Fibroblast of mammary gland (primary cell): ENCODE measurements at places on chromosomes 16 and 17.

- no peak for DNase-seq
Measured at GRCh38 chr16:56591377-56592060, 2.2 kb downstream of the MT3 start.

DNA sequence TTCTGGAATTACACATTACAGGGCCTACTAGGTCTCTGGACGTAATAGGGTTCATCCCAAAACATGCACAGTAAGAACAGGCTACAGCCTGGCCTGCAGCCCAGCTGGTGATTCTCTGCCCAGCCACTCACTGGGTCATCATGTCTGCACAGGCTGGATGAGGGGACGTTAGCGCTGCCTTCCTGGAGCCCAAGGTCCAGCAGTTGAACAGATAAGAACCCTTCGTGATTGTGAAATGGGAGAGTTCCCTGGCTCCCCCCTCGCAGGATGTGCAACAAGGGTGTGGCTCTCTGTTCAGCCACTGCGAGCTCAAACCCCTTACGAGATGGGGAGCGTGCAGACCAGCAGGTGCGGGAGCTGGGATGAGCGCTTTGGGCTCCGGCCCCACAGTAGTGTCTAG lies 200.0 kb upstream of the CDH5 start:
- DNase-seq, result no peak

GRCh38 chr16:1163567-1164055 lies 10.7 kb downstream of the CACNA1H start:
- peak; percentile 4 for DNase-seq

DNA sequence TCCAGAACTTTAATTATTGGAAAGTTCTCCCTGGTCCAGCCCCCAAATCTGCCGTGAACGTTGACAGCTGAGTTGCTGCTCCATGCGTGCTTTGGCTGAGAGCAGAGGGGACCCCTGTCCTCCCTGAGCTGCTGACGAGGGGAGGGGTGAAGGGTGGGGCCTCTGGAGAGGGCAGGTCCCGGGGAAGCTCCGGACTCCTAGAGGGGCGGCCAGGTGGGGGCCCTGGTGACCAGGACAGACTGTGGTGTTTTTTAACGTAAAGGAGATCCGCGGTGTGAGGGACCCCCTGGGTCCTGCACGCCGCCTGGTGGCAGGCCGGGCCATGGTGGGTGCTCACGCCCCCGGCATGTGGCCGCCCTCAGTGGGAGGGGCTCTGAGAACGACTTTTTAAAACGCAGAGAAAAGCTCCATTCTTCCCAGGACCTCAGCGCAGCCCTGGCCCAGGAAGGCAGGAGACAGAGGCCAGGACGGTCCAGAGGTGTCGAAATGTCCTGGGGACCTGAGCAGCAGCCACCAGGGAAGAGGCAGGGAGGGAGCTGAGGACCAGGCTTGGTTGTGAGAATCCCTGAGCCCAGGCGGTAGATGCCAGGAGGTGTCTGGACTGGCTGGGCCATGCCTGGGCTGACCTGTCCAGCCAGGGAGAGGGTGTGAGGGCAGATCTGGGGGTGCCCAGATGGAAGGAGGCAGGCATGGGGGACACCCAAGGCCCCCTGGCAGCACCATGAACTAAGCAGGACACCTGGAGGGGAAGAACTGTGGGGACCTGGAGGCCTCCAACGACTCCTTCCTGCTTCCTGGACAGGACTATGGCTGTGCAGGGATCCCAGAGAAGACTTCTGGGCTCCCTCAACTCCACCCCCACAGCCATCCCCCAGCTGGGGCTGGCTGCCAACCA lies at the start of gene MC1R:
TSS of gene MC1R (plus strand) at position 410 of the 895 bp plus-strand sequence. CDS start at position 807, 397 bp downstream.
- DNase-seq, result peak; percentile 39

DNA sequence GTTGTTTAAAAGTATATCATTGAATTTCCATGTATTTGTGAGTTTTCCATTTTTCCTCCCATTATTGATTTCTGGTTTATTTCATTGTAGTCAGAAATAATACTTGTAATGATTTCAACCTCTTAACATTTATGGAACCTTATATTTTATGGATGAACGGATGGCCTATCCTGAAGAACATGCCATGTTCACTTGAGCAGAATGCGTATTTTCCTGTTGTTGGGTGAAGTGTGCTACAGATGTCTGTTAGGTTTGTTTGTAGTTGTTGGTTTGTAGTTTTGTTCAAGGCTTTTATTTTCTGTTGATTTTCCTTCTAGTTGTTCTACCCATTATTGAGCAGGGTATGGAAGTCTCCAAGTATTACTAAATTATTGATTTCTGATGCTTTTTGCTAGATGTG lies 107.2 kb upstream of the NACA2 start:
- no peak for DNase-seq

- peak; percentile 53 for DNase-seq
Measured at GRCh38 chr17:58200024-58200633, 7.6 kb downstream of the EPX start.

DNA sequence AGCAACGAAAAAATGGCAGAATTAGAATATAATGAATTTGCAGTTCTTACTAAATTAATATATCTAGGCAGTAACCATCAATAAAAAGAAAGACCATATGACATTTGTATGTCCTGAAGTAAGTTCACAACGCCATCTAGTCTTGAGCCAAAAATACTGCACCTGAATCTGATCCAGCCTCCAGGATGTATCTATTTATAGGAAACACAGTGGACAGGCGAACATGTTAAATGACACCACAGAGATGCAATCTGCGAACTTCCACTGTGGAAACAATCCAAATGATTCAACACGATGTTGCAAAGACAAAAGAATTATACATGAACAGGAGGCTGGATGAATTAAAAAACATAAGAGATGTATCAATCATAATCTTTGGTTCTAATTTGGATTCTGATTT lies 197.6 kb downstream of the CDH13 start:
- peak; percentile 14 for DNase-seq

DNA sequence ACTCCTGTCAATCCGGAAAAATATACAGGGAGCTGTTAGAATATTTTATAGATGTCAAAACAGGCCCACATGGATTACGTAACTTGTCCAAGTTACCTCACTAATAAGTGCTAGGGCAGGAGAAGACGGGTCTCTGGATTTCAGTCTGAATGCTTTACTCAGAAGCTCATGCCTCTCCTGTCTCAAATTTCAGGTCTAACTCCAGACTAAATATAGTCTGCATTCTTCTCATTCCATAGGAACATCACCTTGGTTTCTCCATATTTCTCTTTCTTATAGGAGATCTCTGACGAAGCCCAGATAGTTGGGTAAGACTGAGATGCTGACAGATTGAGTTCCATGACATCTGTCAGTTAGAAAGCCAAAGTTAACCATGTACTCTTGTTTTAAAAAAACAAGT lies 174.2 kb downstream of the STX8 start:
- no peak for DNase-seq

DNA sequence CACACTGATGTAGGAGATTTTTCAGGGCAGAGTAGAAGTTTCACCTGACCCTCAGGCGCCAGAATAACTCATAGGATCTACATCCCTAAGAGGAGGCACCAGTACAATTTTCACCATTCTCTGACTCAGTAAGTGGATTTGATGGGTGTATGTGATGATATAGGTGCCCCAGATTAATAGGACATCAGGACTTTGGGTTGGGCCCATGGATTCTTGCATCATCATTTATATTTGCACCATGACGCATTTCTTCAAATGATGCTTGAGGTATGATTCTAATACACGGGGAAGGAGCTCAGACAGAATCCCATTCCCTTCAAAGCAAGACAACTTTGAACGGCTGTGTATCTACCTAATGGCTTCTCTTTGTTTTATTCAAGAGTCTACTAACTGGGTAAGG lies 173.2 kb downstream of the TMEM114 start:
- no peak for DNase-seq

DNA sequence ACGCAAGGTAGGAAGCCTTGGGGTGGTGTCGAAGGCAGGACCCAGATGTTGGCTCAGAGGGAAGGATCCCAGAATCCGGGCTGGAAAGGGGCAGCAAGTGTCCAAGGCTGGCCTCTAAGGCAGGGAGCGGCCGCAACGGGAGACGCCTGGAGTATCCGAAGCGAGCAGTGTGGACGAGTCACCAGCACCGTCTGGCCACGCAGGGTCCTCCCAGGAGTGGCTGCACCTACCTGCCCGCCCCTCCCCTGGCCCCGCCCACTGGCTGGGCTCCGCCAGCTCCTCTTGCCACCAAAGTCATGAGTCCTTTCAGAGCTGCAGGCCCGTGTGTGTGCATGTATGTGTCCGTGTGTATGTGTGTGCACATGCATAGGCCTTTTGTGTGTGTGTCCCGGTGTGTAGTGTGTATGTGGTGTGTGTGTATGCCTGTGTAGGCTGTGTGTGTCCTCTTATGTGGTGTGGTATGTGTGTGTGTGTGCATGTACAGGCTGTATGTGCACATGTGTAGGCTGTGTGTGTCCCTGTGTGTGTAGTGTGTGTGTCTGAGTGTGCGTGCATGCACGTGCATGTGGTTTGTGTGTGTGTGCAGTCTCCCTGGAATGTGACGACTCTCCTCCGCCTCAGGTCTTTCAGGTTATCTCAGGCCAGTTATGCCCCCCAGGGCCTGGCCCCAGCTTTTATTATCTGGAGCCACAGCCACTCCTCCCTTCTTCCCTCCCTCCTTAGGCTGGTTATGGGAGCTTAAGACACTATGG lies at the start of gene PRSS8:
TSS of gene PRSS8 (minus strand) at position 193 of the 752 bp plus-strand sequence. CDS start 229 bp downstream, outside the sequence.
- no peak for DNase-seq

DNA sequence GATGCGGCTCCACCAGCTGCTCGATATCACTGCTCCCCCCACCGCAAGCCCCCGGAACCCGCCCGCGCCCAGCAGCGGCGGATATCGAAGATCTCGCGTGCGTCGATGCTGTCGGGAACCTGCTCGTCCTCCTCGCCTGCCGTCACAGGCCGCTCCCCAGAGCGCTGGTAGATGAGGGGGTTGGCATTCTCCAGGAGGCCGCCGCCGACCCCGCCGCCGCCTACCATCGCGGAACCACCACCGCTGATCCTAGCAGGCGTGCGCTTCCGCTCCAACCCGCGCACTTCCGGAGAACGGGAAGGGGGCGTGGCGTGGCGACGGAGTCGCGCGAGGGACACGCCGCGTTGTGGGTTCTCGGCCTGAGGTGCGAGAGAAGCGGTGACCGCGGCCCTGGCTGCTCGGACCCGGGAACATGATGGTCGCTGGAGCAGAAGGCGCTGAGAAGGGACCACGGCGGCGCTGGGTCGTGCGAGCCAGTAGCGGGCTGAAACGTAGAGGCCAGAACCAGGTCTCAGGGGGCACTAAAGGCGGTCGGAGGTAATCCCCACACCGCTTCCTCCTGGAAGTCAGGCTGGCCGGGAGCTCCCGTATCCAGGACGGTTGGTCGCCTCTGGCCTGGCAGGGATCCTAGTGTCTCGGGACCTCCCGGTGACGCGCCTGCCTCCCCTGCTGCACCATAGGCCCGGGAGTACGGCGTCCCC lies at the start of gene CIAO2B:
TSS of gene CIAO2B (minus strand) at position 265 of the 701 bp plus-strand sequence. CDS start at position 227, 38 bp downstream.
- peak; percentile 78 for DNase-seq

DNA sequence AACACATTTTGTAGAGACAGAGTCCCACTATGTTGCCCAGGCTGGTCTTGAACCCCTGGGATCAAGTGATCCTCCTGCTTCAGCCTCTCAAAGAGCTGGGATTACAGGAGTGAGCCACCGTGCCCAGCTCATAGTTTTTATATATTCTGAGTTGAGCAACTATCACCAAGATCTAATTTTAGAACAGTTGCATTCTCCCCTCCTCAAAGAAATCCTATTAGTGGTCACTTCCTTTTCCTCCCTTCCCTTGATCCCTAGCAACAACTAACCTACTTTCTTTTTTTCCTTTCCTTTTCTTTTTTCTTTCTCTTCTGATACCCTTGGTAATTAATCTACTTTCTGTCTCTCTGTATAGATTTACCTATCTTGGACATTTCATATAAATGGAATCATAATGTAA lies 61.5 kb upstream of the B4GALNT2 start:
- DNase-seq, result peak; percentile 11

DNA sequence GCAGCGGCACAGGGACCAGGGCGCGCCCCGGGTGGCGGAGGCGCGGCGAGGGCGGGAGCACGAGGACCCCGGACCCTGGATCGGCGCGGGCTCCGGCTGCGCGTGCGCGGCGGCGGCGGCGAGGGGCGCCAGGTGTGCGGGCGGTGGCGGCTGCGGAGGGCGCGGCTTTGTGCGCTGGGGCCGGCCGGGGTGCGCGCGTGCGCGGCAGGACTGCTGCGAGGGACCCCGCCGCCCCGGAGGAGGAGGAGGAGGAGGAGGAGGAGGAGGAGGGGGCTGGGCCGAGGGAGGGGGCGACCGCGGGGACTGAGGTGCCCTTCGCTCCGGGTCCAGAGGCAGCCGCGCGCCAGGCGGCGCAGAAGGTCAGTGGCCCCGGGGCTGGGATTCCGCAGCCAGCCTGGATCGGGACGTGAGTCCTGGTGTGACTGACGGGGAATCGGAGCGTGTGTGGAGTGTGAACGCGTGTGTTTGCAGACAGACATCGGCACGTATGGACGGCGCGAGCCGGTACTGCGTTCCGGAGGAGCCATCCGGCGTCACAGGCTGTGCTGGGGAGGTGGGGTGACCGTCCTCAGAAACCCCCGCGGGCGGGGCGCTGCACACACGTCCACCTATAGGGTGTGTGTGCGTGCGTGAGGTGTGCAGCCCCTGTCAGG lies 19.5 kb upstream of the RAP1GAP2 start:
- DNase-seq, result no peak

DNA sequence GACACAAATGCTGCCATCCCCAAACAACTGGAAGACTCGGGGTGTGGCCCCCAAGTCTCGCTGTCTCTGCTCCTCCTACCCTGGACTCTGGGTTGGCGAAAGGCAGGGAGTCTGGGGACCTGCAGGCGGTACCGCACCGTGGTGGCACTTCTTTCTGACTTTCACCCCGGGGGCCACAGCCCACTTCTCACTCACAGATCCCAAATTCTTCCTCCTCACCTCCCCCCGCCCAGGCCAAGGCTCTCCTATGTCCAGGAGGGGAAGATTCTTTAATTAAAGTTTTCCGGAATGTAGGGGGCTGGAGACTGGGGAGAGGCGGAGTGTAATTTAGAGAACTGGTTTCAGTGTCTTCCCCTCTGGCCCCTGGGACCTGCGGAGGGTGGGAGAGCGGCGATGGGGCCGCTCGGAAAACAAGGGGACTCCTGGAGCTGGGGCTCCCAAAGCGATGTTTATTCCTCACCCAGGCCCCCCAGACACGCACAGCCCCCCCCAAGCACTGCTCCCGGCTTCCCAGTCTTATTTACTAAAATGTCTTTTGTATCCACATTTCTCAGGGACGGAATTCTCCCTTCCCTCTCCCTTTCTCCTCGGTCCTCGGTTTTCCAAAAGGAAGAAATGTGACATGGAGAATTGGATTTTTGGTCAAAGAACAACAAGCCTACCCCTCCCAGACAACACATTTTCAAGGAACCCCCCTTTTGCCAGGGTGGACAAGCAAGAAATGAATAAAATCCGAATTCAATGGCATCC lies 1.2 kb downstream of the WNT3 start:
- DNase-seq, result no peak

- peak; percentile 68 for DNase-seq
Measured at GRCh38 chr16:57045694-57046381, 46.5 kb upstream of the CPNE2 start.

DNA sequence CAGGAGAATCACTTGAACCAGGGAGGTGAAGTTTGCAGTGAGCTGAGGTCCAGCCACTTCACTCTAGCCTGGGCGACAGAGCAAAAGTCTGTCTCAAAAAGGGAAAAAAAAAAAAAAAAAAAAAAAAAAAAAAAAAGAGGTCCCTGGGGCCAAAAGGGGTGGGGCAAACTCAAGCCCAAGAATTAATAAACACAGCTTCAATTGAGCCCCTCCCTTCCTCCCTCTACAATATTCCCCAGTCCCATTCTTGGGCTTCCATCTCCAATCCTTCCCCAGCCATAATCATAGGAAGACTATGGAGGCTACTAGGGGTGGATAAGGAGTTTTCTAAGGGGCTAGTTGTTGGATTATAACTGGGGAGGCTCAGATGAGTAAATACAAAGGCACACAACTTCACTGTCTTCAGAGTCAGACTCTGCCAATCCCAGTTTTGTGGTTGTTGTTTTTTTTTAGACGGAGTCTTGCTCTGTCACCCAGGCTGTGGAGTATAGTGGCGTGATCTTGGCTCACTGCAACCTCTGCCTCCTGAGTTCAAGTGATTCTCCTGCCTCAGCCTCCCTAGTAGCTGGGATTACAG lies 9.5 kb downstream of the CAVIN1 start:
- no peak for DNase-seq
